Neural progenitor cell (in vitro differentiated cells): ENCODE measurements at places on chromosomes 3 and 15.

DNA sequence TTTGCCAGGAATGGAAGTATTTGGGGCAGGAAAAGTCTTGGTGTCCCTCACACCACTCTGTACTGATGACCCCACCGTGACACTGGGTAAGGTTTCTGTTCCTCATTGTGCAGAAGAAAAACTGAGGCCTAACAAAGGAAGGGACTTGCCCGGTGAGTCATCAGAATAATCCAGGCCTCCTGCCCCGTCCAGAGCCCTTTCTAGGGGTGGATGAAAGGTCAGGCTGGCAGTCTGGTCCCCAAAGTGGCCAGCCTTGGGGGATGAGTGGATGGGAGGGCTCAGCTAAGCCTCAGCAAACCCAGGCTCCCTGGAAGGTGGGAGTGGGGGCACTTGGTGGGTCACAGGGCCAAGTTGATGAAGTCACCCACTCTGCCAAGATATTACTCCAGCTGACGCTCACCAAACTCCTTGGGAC is 2.3 kb upstream of the DNAH1 start:
- DNase-seq, result no peak

GRCh38 chr15:49060710-49061495 is 14.7 kb upstream of the SECISBP2L start:
- no peak for DNase-seq

DNA sequence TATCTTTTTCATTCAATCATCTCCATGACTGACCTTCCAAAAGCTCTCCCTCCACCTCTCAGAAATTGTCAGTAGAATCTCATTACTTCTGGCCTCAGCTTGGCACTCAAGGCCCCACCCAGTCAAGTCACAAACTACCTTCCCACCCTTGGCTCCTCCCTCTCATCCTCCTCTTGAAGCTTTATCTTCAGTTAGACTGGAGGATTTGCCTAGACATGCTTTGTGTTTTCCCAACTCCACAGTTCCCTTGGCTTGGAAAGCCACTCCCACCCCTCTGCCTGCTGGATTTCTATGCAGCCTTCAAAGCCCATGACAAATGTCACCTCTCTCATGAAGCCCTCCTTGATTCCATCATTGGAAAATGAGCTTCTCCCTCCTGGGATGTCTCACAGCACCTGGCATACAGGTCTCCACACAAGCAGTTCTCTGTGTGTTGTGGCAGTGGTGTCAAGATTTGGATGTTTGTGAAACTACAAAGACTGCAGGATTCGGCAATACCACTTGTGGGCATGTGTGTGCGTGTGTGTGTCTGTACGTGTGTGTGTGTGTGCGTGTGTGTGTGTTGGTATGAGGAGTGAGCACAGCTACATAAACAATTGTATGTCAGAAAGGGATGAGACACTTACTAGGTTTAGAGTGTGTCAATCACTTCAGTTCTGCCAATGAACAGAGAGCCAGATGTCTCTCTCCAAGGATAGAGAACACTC is 45.3 kb upstream of the VPS8 start:
- DNase-seq, result no peak

DNA sequence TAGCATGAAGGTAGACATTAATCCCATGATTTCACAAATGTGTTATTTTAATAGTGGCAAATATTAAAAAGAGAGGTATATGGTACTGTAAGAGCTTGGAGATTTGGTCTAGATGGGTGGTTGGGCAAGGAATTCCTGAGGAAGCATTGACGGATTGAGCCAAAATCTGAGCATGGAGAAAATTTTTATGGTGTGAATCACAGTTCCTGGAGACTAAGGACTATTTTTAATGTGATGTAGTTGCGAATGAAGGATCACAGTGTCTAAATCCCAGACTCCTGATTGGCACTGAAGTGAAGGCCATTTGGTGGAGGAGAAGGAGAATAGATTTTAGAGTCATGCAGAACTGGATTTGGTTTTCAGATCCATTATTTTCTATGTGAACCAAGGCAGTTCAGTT is 188.7 kb upstream of the FEZF2 start:
- no peak for DNase-seq

GRCh38 chr3:191329654-191330529 is at the start of gene UTS2B:
Gene UTS2B, minus strand, starts transcription at chr3:191330526. Its CDS starts 48,337 bp downstream, at chr3:191282189.
- peak; percentile 61 for DNase-seq

- DNase-seq, result peak; percentile 75
These were observed 136.2 kb upstream of the PFN2 start for GRCh38 chr3:150106740-150107428.

- DNase-seq, result no peak
These were observed 50.3 kb downstream of the MED12L start for GRCh38 chr3:151135541-151136337.

GRCh38 chr3:49012441-49013017 is 5.3 kb downstream of the WDR6 start:
- DNase-seq, result no peak

DNA sequence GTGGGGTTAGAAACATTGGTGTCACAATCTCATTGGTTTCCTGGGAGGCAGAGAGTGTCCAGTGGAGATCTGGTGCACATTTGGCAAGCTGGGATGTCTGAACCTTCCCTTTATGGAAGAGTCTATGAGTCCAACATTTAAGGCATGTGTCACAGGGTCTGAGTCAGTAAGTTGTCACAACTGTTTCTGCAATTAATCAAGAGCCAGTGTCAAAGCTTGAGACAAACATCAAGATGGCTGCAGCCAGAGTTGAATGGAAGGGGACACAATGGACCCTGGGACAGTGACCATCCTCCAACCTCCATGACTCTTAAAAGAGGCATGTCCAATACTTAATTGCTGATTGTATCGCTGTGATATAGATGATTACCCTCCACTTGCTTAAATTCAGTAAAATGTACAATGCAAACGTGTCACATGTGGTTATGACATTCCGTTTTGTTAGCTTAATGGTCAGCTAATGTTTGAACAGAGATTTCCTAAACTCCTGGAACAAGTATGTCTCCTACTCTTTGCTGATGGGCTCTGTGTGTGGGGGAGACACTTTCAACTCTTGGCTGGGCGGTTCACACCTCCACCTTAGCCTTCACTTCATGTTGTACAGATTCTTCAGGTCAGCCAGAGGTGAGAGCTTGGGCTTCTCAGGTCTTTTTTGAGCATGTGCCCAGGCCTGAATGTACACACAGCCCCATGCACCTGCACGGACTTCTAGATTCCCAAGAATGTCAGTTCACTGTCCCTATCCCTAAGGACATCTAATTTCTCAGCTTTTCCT is 79.9 kb upstream of the PRR23E start:
- DNase-seq, result no peak

GRCh38 chr3:152380043-152380442 is 111.3 kb downstream of the MBNL1 start:
- peak; percentile 53 for DNase-seq

DNA sequence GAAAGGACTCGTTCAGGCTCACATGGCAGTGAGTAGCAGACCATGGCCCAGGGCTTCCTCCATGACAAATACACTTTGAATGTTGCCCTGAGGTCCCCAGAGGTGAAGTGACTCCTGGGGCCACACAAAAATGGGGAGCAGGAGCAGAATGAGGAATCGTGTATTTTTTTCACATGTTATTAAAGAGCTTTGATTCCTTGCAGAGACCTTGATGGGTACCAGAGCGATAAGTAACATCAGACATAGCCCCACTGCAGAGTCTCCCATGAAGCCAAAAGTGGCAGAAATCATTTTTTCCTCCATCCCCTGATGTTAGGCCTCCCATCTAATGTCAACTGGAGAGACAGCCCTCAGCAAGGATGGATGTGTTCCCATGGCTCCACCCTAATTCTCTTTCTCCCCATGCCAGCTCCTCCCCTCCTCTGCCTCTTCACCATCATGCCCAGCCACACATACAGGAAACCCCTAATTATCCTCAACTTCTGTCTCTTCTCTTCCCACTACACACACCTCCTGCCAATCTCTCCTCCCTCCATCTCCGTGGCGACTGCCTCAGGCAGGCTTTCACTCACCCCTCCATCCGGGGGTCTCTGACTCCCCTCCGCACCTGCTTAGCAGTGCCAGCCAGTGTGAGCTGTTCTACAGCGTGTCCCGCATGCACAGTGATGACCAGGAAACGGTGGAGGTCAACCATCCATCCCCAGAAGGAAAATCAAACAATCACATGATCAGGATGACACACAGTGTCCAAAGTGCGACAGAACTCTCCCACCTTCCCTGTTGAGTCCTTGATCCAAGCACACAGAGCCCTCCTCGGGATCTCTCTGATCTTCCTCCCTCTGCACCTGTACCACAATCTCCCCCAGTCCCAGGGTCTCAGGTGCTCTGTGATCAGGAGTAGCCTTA is 7.1 kb upstream of the SSUH2 start:
- no peak for DNase-seq

DNA sequence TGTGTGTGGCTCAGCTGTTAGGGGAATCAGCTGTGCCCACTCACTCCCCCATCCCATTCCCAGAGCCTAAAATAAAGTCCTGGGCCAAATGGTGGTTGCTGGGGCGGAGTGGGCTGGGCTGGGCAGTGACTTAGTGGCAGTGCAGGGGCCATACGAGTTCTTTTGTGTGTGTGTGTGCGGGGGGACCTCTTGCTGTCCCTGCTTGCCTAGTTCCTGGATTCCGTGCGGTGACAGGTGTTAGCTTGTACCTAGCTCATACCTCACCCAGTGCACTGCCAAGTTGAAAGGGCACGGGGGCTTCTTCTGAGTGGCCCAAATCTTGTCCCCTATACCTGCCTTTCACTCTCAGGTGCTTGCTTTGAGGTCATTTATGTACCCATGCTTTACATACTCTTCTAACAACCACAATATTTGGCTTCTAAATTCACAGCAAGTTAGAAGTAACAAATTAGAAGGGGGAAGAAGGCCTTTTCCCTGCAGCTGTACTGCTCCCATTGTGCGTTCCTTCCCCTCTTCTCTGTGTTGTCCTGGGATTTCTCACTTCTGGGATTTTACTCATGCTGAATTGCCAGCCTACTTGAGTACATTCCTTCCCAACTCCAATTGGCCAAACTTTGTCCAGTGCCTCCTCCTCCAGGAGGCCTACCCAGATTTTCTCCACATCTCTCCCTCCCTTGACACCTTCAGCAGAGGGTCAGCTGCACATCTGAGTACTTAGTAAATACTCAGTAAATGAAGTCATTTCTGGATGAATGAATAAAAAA is 66.3 kb upstream of the POLG start:
- DNase-seq, result no peak

DNA sequence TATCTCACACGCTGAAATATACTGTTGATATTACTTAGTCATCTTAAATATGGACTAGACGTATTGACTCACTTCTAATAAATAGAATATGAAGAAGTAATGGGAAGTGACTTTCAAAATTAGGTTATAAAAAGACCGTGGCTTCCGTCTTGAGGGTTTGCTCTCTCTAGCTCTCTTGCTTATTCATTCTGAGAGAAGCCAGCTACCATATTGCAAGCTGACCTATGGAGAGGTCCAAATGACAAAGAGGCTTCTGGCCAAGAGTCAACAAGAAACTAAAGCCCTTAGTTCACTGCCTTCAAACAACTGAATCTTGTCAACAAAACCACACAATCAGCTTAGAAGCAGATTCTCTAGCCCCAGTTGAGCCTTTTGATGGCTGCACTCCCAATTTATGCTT is 46.1 kb downstream of the SLC9C1 start:
- DNase-seq, result no peak

- DNase-seq, result no peak
These were observed 6.4 kb upstream of the ALDH1L1 start for GRCh38 chr3:126186749-126187148.

DNA sequence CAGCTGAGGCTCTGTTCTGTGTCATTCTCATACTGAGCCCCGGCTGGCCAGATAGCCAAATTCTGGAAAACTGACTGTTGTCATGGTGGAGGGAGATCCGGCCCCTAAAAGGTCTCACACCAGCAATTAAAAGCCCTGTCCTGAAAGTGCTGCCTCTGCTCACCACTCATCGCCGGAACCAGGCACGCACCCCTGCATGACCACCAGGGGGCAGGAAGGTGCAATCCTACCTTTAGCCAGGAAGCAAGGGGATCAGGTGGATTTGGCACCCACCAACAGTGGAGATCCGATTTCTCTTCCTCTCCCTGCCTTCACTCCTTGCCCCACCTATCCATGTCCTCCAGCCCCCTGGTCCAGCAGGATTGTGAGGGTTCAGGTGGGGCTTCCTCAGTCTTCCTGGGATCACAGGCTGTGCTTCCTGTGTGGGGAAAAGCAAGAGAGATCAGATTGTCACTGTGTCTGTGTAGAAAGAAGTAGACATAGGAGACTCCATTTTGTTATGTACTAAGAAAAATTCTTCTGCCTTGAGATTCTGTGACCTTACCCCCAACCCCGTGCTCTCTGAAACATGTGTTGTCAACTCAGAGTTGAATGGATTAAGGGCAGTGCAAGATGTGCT is 16.1 kb upstream of the CACNA2D2 start:
- peak; percentile 84 for DNase-seq

GRCh38 chr3:196619223-196619622 is 20.3 kb upstream of the NRROS start:
- peak; percentile 60 for DNase-seq

GRCh38 chr3:150059241-150059640 is 88.5 kb upstream of the PFN2 start:
- no peak for DNase-seq

GRCh38 chr15:45654749-45655148 is 19.9 kb downstream of the SQOR start:
- no peak for DNase-seq

DNA sequence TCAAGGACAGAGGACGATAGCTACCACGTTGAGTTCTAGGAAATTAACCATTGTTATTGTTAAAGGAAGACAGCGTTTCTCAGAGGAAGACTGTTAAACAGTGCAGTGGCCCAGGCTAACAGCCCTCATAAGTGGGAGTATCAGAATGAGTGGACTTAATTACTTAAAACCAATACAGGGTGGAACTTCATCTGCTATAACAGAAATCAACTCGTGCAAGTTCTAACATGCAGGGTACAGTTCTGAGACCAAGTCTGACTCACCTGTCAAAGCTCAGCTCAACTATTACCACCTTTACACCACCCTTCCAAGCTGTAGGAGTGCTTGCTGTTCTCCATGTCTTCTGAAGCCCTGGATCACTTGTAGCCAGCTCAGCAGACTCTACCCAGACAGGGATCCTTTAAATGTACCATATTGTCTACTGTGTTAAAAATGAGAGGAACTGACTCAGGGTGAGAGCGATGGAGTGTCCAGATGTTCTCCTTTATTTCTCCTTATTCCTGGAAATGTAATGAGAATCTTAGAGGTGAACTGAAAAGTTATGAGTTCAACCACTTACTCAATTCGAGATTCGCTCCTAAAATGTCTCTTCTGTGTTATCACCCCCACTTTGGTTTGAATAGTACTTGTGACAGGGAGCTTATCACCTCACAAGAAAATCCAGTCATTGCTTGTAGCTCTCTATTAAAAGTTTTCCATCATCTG is 26.5 kb downstream of the CD86 start:
- no peak for DNase-seq

GRCh38 chr3:162938083-162938482 is 1441.5 kb downstream of the OTOL1 start:
- DNase-seq, result no peak

DNA sequence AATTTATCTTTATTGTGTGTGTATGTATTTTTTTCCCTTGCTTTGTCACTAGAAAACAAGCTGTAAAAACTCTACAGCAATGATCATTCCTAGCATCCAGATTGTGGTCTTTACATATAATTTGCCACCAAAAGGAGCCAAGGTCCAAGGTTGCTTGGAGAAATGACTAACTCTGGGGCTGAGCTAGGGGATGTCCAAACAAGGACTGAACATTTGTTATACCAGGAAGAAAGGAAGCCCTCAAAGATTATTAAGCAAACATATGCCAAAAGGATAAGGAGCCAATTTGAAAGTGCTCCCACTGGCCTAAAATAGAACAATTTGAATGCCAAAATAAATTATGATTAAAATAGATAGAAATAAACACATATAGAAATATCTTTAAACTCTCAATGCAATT is 293.3 kb downstream of the ZIC1 start:
- no peak for DNase-seq
